ENCODE measurements at places on chromosomes 1 and 21.
A peak's percentile ranks its signal among the peaks of the same experiment; 100 is the strongest.

DNA sequence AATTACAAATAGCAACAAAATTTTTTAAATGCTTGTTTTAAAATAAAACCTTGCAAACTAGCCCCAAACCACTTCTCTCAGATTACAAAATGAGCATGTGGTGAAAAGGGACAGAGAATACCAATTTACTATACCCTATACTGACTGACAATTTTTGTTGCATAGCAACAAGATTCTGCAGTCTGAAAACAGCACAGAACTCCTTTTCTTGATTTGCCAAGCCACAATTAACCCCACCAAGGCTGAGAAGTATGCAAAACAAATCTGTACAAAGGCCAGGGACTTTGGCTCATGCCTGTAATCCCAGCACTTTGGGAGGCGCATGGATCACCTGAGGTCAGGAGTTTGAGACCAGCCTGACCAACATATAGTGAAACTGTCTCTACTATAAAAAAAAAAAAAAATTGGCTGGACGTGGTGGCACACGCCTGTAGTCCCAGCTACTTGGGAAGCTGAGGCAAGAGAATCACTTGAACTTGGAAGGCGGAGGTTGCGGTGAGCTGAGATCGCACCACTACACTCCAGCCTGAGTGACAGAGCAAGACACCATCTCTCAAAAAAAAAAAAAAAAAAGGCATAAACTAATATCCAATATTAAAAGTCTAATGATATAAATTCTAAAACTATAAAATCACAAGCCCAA lies 21.8 kb downstream of the ENAH start:
- DNase-seq: no peak

DNA sequence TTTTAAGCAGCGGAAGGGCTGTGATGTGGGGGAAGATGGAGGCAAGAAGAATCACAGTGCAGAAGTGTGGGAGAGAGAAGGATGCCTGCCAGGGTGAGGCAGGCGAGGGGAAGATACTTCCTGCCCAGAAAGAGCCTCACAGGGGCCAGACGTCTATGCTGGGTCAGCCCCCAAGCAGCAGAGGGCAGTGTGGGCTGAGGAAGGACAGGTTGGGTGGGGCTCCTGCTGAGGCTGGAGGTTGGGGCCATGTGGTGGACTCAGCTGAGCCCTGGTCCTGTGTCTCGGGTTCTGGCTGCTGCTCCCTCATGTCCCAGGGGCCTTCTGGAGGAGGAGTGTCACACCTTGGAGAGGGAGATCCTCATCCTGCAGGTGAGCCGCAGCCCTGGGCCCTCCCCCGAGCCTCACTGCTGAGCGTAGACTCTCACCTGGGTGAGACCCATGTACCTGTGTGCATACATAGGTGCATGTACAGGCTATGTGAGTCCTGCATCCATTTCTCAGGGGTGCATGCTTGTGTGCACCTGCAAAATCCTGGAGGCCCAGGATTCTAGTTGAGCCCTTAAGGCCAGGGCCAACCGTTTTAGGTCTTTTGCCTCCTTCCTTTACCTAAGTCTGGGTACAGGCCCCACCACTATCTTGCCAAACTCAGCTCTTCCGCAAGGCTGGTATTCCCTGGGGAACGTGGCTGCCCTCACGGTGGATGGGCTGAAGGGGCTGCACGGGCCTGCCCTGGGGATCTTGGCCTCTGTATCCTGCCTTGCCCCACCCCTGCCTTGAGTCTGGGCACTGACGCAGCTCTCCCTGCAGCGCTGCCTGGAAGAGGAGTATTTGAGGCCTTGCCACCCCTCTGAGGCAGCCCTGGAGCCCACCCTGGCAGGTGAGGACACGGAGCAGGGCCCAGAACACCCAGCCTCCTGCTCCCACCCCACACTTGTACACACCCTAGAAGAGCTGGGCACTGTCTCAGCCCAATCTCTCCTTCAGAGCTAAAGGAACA lies 3.7 kb downstream of the CCDC24 start:
- DNase-seq: peak; percentile 28

DNA sequence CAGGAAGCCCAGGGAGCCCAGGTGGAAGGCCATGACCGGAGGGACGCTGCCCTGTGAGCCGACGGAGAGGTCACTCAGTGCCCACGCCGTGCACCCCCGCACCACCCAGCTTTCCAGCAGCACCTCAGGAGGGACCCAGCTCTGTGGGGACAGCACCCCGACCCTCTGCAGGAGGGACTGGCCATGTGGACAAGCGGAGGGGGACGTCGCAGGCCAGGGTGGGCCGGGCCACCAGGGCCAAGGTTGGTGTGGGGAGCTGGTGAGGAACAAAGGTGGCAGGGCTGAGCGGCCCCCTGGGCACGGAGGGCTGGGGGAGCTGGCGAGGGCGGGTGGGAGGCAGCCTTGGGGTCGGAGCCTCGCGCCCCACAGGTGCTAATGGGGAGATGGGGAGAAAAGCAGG lies 22.8 kb downstream of the NADK start:
- no peak for DNase-seq

DNA sequence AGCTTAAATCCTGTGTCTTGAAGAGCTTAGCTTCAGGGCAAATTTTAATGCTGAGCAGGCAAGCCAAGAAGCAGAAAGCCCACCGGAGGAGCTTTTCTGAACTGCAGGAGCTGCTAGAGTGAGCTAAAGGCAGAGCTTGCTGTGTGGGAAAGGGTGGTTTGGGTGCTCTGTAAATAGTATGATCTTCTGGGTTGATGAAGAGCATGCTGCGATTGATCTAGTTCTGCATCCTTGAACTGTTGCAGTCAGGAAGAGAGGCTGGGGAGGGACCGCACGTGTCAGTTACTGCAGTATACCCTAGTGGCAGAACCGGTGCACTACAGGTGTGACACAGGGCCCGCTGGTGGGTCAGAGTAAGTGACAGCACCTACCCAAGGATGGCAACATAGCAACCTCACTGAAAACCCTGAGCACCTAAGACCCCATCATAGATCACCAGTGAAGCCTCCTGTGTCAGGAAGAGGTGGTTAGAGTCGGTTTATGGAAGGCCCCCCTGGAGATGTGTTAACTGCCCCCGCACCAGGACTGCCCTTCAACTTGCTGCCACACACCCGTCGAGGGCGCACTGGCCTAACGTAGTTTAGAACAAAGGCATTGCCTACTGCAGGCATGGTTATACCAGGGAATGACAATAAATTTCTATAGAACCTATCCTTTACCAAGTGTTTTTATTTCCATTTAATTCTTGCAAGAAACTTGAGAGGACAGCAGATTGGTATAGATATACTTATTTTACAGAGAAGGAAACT lies 146.0 kb upstream of the KIAA0040 start:
- peak; percentile 63 for DNase-seq

DNA sequence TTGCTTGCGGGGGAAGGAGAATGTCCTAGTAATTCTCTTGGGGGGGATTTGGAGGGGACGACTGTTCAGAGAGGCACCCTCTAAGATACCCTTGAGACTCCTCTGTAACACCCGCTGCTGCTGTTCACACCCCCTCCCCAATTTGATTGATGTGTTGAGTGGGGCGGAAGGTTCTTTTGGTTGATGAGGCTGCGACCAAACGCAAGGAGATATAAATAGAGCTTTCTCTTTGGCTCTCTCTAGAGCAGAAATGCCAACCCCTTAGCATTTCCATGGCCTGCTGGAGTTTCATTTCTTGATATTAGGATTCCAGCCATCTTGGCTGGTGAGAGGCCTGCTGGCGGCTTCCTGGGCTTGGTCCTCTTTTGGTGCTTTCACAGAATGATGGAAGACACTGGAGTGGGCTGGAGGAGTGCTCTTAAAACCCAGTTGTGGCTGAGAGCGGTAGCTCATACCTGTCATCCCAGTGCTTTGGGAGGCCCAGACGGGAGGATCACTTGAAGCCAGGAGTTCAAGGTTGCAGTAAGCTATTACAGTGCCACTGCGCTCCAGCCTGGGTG lies 2.0 kb downstream of the PIK3CD start:
- DNase-seq: peak; percentile 50

DNA sequence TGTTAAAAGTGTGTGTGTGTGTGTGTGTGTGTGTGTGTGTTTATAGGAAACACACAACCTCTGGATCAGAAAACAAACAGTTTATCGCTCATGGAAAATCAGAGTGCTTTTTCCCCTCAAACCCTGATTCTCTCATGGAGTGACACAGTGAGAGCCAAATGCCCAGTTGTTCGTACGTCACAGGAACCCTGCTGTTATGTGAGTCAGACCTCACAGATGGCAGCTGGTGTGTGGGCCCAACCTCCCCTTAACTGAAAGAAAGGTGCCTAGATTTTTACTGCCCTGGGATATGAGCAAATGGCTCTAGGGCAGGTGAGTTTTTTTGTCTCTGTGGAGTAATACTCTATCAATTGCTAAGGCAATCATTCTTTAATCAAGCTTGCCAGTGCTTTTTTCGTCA lies 1788.1 kb downstream of the BRINP3 start:
- no peak for DNase-seq

- DNase-seq: no peak
Observed at GRCh38 chr1:117732065-117732797, 126.4 kb downstream of the TENT5C start.

DNA sequence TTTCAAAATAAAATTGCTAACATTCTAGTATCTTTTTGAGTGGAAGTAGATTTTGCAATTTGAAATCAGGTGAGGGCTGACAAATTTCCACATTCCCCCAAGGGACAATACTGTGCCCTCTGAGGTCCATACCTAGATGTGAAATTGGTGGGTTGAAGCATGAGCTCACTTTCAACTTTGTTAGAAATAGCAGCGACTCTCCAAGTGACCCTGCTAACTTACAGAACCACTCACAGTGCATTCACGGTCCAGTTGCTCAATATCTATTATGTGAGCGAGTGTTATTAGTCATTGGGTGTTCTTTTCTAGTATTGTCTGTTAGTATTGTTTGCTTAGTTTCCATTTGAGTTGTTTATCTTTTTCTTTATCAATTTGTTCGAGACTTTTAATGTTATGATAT lies 53.6 kb upstream of the ASB17 start:
- no peak for DNase-seq

GRCh38 chr1:209926045-209926444 lies 12.0 kb upstream of the SYT14 start:
- DNase-seq: no peak

GRCh38 chr1:18149027-18149641 lies 41.5 kb downstream of the IGSF21 start:
- no peak for DNase-seq

DNA sequence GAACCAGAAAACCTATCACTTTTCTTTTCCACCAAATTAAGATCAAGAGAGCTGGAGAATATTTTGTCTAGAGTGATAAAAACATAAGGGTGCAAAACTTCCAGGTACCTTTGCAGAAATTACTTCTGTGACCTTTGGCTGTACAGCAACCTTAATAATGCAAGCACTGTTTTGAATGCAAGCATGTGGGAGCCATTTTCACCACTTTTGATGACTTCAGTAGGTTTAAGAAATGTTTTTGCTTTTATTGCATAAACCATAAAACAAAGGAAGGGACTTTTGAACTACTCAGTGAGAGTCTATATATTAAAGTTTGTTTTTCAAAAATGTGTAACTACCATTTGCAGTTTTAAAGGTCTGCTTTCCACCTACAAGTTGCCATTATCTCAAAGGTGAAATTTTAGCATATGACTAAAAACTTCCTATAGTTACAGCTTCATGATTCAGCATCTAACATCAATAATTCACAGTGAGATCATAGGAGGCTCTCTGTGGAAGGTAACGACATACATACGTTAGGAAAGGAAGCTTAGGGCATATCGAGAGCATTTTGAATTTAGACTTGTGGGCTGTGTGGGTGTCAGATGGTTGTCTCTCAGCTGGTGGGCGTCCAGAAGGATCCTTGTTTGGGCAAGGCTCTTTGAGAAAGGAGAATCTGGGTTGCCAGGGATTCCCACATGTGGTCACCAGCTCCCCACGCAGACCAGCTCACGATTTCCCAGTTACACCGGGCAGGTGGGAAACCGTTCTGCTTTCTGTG lies 1.1 kb upstream of the GADD45A start:
- DNase-seq: no peak

- DNase-seq: no peak
Observed at GRCh38 chr1:45365051-45365450, 24.8 kb upstream of the MUTYH start.

GRCh38 chr1:4527819-4528218 lies 126.6 kb upstream of the AJAP1 start:
- no peak for DNase-seq

- DNase-seq: peak; percentile 34
Observed at GRCh38 chr1:159089184-159089791, 12.7 kb upstream of the AIM2 start.

GRCh38 chr1:178189814-178190213 lies 95.9 kb downstream of the RASAL2 start:
- no peak for DNase-seq

GRCh38 chr1:11664336-11665065 lies 501 bp downstream of the FBXO6 start:
- no peak for DNase-seq
